EH (cell line): ENCODE measurements at places on chromosomes 7 and 10.

GRCh38 chr7:157841773-157842370 is 505.1 kb downstream of the DNAJB6 start:
- no peak for DNase-seq

DNA sequence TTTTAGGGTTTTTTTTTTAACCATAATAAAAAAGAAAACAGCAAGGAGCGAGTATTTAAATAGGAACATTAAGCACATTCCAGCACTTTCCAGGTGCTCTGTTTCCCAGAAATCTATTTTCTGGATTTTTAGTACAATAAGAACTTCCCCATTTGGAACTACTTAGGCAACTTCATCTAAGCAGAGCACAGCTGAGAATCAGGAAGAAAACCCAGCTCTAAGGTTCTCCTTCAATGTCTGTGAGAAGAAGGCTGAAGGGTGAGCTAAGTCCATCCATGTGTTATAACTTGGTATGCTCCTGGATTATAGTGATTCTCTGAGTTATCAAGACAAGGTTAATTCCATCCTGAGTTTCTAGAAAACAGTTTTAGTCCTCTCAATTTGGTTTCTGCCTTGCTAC is 181.9 kb downstream of the CYP26A1 start:
- DNase-seq: no peak

- no peak for DNase-seq
These were observed 205.7 kb downstream of the KIAA1217 start for GRCh38 chr10:24414597-24414996.

DNA sequence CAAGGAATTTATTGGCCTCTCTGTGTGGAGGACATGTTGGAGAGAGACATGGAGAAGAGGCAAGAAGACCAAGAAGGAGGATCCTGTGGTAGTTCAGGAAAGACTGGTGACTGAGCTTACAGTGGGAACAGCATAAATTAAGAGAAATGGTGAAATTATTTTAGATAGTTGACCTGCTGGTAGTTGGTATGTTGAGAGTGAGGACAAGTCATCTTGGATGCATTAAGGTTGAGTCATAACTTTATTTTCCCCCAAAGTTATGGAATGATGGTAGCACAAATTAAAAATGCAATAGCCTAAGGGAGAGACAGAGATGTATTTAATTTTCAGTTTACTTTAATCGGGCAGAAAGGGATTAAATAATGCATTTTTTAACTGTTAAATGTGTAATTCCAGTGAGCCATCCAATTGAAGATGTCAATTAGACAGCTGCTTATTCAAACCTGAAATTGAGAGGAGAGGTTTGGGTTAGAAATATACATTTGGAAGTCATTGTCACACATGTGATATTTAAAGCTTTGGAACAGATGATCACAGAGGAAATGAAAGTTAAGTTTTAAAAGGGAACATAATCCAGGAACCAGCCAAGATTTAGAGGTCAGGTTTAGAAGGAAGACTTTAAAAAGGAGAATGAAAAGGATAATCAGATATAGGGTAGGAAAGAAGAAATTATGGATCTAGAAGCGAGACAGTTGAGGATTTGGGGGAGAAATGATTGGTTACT is 80.6 kb downstream of the DGKB start:
- DNase-seq: peak; percentile 77

DNA sequence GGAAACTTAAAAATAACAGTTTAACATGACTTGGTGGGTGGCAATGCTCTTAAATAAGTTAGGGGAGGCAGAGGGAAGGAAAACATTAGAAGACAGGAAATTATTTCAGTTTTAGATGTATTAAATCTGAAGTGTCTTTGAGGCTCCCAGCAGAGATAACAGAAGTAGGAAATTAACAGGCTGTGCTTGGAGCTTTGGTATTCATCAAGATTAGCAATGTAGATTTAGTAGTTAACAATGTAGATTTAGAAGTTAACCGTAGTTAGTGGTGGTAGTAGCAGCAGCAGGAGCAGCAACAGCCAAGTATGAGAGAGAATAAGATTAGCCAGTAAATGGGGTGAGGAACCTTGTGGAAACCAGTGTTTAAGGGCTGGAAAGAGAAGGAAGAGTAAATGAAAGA is 48.7 kb upstream of the UBN2 start:
- no peak for DNase-seq

- DNase-seq: no peak
These were observed 56.0 kb downstream of the NDUFB2 start for GRCh38 chr7:140752533-140752932.

DNA sequence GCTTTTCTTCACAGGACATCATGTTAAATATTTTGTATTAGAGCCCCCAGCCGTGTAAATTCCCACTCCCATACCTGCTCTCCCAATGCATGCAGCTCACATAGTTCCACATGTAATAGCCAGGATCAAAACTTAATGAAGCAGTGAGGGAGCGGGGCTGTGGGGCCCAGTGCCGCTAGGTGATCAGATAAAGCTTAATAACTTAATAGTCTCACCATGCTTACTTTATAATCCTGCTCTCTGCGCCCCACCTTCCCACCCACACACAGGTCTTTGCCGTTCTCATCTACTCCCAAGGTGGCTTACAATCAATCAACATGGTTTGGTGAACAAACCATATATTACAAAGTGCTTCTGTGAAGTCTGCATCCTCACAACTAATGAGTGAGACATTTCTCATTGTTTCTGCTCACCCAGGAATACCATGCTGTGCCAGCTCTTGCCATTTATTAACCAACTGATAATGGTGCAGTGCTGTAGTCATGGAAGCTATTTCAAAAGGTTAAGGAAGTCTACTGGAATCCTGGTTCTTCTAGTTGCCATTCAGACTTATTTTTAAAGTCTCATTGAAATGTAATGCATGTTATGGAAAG is 156.4 kb downstream of the CTTNBP2 start:
- DNase-seq: no peak

- DNase-seq: no peak
These were observed 104.9 kb upstream of the LEP start for GRCh38 chr7:128136215-128136597.

GRCh38 chr10:112649006-112649821 is 202.2 kb downstream of the VTI1A start:
- DNase-seq: peak; percentile 72

GRCh38 chr10:34526758-34527730 is 288.1 kb downstream of the PARD3 start:
- peak; percentile 99 for DNase-seq

- DNase-seq: no peak
These were observed 704.7 kb upstream of the C7orf33 start for GRCh38 chr7:147885869-147886268.

DNA sequence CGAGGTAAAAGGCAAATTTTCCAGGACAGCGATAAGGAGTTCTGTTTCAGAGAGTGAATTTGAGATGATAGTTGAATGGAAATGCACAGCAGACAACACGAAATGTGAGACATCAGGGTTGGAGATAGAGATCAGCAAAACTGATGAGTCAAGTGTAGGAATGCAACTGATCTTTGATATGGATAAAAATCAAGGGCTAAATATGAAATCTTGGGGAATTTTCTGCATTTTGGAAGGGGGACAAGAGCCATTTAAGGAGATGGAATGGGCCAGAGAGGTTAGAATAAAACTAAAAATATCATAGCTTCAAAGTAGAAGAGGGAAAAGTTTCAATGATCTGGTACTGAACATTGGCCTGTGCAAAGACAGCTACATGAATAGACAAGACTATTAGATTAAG is 11.5 kb downstream of the CISD1 start:
- DNase-seq: peak; percentile 88

DNA sequence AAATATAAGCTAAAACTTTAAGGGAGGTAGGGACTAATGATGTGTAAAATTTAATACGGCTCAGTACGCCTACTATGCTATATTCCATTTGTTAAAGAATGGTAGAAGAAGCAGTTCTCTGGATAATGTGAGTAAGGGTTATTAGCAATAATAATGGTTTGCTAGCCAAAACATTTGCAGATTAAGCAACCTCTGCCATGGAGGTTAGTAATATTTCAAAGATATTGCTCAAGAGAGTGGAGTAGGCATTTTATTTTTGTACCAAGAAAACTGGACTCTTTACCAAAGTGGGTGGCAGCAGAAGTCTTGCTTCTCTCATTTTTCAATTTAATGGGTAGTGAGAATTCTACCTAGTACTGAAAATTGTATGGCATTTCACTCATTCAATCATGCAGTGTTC is 158.9 kb upstream of the TMEM106B start:
- DNase-seq: no peak

DNA sequence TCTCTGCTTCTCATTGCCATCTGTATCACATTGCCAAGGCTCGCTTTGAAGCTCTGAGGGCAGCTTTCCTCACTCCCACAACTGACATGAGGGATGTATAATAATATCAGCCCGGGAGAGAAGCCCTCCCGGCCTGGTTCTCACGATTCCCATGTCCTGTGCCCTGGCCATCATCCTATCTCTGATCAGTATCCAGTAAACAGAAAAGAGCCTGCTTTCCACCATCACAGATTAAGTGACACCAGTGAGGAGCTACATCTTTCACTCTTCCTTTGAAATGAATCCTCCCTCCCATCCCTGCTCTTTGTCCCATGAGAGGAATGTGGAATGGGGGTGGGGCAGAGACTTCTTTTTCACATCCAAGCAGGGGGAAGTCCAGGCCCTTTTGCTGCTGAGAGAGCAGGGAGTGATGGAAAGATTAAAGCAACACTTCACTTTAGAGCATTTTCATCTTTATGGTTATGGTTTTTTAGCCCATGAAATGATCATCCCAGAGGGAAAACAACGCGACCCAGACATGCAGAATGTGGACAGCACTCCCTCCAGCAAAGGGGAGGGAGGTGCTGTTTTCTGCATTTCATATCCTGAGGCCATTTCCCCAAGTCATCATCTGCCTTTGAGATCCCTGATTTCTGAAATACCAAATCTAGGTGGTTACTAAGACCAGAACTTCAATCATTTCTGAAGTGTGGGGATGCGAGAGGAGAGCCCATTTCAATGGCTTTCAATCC is 84.6 kb upstream of the LYZL1 start:
- DNase-seq: peak; percentile 42

DNA sequence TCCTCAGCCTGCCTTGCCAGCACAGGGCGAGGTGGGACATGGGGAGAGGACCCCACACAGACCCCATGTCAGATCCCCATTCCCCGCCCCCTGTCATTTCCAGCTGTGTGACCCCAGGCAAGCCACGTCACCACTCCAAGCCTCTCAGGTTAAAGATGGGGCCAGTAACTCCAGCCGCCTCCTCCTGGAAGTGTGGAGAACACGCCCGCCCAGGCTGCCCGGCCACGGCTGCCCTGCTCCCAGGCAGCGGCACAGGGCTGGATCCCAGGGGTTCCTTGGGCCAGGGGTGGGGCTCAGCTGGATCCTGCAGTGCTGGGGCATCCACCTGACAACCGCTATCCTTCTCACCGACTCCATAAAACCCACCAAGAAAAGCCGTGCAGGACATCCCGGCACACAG is 86.1 kb downstream of the PDGFA start:
- DNase-seq: no peak

DNA sequence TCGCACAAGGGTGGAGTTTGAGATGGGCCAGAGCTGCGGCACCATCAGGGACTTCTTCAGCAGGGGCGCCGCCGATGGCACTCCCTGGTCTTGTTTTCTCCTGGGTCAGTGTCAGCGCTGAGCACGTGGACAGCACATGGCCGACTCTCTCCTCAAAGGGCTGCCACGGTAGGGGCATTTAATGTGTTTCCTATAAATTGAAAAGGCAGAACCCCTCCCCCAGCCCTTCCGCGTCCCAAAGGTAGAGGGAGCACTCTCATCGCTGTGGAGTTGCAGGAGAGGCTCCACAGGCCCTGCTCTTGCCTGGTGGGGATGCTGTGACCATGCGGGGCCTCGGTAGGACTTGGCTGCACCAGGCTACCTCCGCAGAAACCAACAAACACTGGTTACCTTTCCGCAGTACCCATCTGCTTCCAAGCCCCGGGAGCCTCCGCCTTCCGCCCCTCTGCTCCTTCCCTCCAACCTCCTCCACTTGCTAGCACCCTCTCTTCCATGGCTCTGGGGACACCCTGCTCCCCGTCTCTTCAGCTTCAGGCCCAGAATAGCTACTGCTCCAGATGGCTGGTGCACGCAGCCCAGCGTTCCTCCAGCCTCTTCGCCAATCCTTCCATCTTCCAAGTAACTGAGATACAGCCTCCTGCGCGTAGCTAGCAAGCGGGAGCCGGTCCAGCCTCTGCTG is 166.3 kb upstream of the ADCY1 start:
- no peak for DNase-seq

DNA sequence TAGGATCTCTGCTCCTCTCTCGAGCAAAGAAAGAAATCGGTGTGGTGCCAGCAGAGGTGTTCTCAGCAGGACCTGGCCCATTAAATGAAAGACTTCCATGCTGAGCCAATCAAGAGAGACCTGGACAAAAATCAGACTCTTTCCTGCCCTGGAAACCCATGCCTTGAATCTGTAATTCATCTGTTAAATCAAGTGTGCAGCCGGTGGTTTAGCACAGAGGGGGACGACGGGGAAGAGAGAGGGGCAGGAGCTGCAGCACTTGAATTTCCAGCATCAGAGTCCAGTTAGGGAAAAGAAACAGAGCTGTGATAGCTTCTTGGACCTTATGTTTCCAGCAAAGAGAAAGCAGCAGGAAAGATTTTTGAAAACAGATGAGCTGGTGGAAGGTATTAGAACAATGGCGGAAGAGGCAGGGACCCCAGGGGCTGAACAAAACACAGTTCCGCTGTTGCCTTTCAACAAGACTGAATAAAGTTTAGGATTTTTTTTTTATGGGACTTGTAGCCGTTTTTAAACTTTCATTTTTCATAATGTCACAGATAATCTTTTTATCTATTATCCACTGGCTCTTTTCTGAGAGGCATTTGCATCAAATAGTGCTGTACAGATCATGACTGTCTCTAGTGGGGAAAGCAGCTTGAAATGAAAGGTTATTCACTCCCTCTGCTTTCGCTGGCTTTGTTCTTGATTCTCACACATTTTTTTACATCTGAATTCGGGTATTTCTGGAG is 543.6 kb upstream of the GALNT17 start:
- DNase-seq: no peak

DNA sequence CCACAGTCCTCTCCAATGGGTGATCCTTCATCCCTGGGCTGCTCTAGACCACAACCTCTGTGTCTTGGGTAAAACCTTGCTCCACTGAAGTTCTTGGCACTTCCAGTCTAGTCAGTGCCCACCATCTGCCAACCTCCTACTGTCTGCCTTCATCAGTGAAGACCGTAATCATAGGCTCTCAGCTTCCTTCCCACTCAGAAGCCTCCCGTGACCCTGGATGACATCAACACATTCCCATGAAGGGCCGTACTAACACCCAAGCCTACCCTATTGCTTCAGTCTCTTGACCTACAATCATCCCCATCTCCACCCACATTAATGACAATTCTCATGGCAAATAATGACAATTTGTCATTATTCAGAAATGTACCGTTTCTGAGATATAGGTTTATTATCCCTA is 27.6 kb upstream of the GARS1 start:
- DNase-seq: no peak

- no peak for DNase-seq
These were observed 10.0 kb downstream of the WDR91 start for GRCh38 chr7:135201350-135201749.

DNA sequence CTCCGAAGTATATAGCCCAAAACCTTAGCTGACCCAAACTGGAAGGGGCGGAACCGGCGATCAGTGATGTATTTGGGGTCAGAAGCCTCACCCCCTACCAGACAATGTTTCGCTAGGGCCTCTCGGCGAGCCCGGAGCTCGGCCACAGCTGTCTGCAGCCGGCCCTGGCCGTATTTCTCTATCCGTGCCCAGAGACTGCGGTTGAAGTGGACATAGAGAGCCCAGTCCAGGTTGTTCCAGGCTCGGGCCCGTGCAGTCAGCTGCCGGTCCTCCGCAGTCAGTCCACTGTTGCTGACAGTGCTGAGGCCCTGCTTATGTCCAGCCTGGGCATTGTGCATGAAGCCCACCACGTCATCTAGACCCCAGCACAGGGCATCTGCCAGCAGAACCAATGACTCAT is 1.5 kb upstream of the TRAPPC14 start:
- no peak for DNase-seq
